ENCODE measurements at places on chromosomes 12 and 14. TPM values are rescaled to one million over a fixed set of nuclear protein-coding genes. Genes with fewer than 3 reads are reported as not detected.

Gene OR6C4
- not detected for total RNA-seq

Gene GPR137C
- 0.47 TPM for total RNA-seq

Gene SLC38A6
- 5.3 TPM for total RNA-seq

Gene CLEC4E
- total RNA-seq = 2.5 TPM

Gene KRT74
- not detected for total RNA-seq

Gene ACSM4
- not detected for total RNA-seq

Gene CPNE6
- total RNA-seq = not detected

Gene TTC5
- total RNA-seq = 11.8 TPM

Gene DTD2
- total RNA-seq = 8.4 TPM

Gene LTA4H
- total RNA-seq = 42.0 TPM

DNA sequence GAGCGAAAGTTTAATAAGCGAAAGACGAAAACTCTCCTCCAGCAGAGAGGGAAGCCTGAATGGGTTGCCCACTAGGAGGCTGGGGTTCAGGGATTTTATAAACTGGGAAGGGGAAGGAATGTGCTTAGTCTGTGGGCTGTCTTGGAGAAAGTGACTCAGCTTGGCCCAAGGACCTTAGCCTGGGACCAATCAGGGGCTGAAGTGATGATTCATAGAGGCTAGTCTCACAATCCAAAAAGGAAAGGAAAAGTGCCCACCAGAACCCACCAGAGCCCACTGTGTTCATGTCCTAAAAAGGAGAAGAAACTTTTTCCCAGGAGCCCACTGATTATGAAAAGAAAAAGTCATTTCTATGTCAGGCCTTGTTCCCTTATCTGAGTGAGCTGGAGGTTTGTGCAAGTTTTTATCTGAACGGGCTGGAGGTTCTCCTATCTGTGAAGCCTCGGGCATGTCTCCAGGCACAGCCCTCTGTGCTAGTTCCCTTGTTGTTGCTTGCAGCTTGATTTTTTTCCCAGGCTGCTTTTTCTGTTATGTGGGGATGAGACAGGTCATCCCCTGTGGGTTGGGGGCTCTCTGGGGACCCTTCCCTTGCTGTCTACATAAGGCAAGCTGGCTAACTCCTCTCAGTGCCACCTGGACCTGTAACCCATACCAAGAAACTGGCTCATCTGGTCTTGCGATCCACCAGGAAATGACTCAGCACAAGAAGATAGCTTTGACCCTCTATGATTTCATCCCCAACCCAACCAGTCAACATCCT is 8.3 kb upstream of the GOLGA5 start:
- DNase-seq = peak; percentile 74

- DNase-seq = no peak
These were observed 1546.9 kb upstream of the TMEM132C start for GRCh38 chr12:126719912-126720705.

GRCh38 chr12:120363274-120363855 is 5.6 kb downstream of the MSI1 start:
- no peak for DNase-seq

GRCh38 chr12:122944605-122945592 is 21.4 kb downstream of the ABCB9 start:
- no peak for DNase-seq

- peak; percentile 36 for DNase-seq
These were observed 14.4 kb downstream of the SPRYD3 start for GRCh38 chr12:53064613-53065436.

DNA sequence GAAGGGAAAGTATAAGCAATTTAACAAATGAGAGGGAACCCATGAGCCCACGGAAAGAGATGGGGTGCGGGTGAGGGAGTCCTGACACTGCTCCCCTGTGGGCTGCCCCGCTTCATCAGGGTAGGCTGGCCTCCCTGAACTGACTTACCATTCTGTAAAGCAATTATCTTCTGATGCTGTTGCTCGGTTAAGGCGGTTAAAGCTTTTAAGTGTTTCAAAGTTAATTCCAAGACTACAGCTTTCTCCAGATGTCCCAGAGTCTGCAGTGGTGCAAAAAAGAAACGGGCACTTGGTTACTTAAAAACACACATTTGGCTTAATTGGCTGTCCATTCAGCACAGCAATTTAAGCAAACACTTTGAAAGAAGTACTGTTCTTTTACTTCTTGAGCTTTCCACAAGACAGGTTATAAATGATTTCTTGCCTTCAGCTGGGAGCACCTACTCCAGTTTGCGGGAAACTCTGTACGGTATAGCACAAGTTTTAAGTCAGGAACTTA is 1.3 kb downstream of the BHLHE41 start:
- no peak for DNase-seq

DNA sequence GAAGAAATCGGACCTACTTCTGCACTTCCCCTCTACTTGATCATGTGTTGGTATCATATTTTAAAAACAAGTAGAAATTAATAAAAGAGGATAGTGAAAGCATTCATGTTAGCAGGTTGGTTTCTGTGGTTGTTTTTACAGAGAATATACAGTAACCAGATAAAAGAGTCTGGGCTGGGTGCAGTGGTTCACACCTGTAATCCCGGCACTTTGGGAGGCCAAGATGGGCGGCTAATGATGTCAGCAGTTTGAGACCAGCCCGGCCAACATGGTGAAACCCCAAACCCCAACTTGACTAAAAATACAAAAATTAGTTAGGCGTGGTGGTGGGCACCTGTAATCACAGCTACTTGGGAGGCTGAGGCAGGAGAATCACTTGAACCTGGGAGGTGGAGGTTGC is 55.9 kb downstream of the LRP6 start:
- no peak for DNase-seq

- DNase-seq = no peak
These were observed 295.9 kb upstream of the ATP2B1 start for GRCh38 chr12:90004319-90005074.

GRCh38 chr12:50894241-50894640 is 51.5 kb downstream of the TMPRSS12 start:
- no peak for DNase-seq

DNA sequence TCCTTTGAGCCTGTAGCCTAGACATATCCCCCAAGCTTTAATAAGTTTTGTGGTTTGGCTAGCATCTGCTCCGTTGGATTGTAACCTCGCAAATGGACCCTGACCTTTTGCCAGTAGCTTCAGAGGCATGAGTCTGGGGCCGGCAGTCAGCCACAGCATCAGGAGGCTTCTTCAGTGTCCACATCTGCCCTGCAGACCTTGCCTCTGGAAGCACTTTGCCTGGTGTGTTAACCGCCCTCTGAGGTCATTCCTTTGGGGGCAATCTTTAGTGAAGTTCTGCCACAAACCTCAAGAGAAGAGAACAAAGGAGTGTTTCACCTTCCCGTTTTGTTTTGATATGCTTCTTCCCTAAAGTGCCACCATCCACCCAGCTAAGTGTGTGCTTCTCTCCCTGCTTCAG is 71.4 kb downstream of the GNS start:
- DNase-seq = no peak

- DNase-seq = no peak
These were observed 125.3 kb downstream of the IPO8 start for GRCh38 chr12:30570211-30570890.

DNA sequence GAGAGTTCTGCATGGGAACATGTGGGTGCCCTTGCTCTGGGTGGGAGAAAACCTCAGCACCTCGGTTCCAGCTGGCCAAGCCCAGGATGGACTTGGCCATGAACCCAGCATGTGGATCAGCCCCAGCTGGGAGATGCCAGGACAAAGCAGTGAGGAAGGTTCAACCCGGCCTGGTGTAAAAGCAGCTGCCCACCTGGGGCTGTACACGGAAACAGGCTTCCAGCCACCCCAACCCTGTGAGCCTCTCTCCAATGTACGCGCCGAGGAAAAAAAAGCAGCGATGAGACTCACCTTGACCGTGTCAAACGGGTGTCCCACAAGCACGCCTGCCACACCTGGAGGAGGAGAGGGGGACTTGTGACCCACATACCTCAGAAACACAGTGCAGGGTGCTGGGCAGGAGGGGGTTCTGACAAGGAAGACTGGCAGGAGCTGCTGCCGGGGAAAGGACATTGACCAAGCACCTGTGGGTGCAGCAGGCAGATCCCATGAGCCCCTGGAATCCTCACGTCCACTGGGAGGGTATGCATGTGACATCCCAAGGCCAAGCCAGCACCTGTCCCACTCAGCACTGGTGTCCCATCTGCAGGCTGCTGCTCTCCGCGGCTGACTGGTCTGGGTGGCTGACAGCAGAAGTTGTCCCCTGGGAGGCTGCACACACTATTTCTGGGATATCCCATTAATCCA is 7.5 kb downstream of the SLC25A29 start:
- DNase-seq = no peak

- no peak for DNase-seq
These were observed 40.1 kb upstream of the STRAP start for GRCh38 chr12:15842108-15842507.

DNA sequence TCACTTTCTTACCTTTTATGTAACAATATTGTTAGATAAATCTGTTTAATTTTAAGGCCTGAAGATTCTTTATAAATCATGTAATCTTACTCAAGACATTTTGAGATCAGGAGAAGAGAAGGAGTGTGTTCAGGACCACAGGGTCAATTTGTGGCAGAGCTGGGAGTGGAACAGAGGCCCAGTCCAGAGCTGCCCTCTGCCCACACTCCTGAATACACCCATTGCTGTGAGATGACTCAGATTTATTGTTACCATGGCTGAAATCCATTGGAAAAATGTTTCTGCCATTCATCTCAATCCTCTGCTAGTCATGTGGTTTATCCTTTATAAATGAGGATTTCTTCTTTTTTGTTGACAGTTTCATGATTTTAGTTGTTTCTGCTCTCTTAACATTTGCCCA is 100.5 kb upstream of the STXBP6 start:
- DNase-seq = no peak

Measured in left ventricle myocardium superior (tissue), 1 donor.